ENCODE measurements at places on chromosomes 2 and 18.

DNA sequence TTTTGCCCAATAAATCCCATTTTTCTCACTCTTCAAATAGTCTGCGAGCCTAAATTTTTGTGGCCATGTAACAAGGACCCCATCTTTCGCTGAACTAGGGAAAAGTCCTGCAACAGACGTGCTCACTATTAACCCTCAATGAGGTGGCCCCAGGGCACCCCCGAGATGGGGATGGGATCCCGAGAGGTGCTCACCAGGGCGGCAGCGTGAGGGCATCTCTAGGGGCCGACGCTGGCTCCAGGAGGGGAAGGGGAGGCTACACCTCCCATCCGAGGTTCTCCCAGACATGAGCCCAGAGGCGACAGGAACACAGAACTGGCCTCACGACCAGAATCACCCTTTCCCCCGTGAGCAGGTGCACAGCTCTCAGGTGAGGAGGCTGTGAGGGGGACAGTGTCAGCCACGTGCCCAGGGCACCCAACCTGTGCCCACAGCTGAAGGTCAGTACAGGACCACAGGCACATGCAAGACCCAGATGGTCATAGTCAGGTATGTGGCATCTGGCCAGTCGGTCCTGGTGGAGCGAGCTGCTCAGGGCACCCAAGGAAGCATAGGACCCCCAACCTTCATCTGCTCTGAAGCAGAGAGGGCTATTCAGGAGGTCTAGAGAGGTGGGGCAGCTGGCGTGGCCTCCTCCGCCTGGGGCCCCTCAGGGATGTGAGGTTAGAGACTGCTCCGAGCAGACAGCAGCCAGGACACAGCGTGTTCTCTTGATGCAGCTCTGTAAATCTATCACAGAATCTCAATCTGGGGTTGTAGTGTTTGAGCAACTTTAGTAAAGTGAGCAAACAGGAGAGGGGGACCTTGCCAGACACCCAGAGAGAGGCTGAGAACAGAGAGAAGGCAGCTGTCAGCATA is 62.8 kb downstream of the PXDN start:
- DNase-seq = no peak

GRCh38 chr2:2793925-2794560 is 463.0 kb upstream of the MYT1L start:
- DNase-seq = no peak

DNA sequence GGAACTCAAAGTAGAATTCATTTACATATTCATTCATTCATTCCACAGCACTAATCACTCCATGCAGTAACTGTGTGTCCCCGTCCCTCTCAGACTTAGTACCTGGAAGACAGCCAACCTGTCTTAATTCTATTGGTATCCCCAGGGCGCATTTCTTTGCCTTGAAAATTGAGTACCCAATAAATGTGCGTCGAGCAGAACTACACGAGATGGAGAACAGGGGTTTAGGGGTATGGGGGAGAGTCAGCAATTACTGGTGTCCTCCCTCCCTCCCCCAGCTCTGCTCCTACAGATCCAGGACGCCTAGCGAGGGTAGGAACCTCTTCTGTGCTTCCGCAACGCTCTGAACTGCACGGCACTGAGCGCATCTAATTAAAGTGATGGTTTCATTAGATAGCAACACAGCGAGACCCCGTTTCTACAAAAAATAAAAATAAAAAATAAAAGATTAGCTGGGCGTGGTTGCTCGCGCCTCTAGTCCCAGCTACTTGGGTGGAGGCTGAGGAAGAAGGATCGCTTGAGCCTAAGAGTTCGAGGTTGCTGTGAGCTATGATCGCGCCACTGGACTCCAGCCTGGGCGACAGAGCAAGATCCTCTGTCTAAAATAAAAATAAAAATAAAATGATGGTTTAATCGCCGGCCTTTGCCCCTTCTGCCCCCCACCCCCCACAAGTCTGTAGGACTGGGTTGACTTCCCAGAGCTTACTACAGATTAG is 614 bp upstream of the FKBP1B start:
- no peak for DNase-seq

- DNase-seq = no peak
Observed at GRCh38 chr18:42640160-42640559, 475.3 kb downstream of the RIT2 start.

- no peak for DNase-seq
Observed at GRCh38 chr2:36486521-36487044, 111.4 kb downstream of the FEZ2 start.

GRCh38 chr2:3872451-3872850 is 169.1 kb downstream of the DCDC2C start:
- no peak for DNase-seq

DNA sequence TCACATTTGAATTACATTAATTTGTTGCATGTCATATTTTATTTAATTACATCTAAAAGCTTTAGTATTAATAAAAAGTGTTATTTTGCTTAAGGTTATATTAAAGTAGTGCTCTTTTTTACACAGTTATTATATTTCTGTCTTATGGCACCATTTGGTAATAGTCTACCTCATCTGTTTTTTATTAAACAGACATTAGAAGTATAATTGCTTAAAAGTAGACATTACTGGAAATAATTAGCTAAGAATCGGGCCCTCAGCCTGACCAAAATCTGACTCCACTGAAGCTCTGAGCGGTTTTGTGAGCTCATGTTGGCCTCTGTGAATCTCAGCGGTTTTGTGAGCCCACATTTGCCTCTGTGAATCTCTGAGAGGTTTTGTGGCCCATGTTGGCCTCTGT is 102.5 kb upstream of the SNTG2 start:
- no peak for DNase-seq

- no peak for DNase-seq
Observed at GRCh38 chr2:32652555-32653209, 24.8 kb downstream of the TTC27 start.

- no peak for DNase-seq
Observed at GRCh38 chr2:148526509-148527346, 117.8 kb upstream of the EPC2 start.

DNA sequence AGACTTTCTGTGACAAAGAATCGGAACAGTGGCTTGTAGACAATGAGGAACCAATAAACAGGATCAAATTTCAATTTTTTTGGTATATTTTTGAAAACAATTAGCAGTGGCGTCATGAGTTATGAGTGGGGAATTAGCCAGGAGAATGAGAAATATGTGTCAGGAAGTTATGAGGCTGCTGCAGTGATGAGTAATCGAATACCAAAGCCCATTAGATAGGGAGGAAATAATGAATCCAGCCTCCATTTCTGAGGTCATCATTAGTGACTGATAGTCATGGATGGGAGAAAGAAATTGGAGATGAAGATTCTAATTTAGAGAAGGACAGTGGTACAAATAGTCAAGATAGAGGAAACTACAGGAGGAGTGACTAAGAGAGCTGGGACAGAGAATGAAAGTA is 673.1 kb upstream of the VRK2 start:
- DNase-seq = no peak

- DNase-seq = no peak
Observed at GRCh38 chr2:177327009-177327408, 62.5 kb upstream of the NFE2L2 start.

GRCh38 chr2:34242763-34243123 is 643.6 kb upstream of the FAM98A start:
- no peak for DNase-seq

GRCh38 chr18:63534615-63535014 is 7.6 kb upstream of the SERPINB12 start:
- DNase-seq = no peak

- no peak for DNase-seq
Observed at GRCh38 chr2:20513946-20514345, 67.1 kb downstream of the RHOB start.

DNA sequence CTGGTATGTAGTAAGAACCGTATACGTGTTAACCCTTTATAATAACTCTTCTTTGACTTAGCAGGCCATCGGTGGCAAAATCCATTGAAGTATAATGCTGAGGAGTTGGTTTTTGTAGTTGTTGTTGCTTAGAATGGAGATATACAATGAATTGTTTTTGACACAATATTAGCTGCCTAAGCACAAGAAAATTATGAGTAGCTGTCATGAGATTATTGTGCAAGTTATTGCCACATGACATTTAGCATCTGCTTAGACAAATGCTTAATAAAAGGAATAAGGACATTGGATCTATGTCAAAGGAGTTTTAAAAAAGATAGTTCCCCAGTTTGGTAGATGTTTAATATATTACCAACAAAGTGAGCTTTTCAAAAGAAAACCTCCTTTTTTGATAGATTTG is 59.9 kb downstream of the ABCB11 start:
- no peak for DNase-seq

DNA sequence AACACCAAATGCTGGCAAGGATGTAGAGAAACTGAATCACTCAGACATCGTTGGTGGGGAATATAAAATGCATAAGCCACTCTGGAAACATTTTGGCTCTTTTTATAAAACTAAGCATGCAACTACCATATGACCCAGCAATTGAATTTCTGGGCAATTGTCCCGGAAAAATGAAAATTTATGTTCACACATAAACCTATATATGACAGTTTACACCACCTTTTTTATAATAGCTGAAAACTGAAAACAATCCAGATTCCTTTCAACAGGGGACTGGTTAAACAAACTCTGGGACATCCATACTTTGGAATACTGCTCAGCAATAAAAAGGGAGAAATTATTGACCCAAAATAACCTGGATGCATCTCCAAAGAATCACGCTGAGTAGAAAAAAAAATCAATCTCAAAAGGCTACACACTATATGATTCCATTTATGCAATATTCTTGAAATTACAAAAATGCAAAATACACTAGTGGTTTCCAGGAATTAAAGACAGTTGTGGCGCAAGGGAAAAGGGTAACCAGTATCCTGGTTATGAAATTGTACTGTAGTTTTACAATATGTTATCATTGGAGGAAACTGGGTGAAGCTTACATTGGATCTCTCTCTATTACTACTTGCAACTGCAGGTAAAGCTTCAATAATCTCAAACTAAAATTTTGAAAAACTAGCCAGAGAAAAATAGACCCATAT is 130.2 kb upstream of the PID1 start:
- no peak for DNase-seq

- no peak for DNase-seq
Observed at GRCh38 chr2:42096869-42097591, 49.2 kb downstream of the PKDCC start.

DNA sequence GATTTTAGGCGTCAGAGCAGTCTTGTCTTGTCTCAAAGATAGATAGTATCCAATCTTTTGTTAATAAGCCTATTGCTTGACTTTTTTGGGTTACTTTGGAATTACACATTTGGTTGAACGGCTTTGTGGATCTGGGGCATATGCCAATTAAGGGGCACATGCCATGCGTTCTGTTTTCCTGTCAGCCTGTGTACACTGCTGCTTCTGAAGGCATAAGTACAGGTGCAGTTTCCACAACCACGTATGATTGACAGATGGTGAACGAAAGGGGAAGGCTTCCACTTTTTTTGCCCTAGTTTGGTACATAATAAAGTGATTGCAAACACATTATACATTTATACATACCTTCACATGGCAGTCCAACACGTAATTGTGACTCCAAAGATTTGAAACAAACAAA is 102.3 kb downstream of the RAPH1 start:
- DNase-seq = no peak

GRCh38 chr18:63299837-63300745 is 19.5 kb downstream of the BCL2 start:
- DNase-seq = no peak

- no peak for DNase-seq
Observed at GRCh38 chr2:42353792-42354429, 7.1 kb downstream of the COX7A2L start.

DNA sequence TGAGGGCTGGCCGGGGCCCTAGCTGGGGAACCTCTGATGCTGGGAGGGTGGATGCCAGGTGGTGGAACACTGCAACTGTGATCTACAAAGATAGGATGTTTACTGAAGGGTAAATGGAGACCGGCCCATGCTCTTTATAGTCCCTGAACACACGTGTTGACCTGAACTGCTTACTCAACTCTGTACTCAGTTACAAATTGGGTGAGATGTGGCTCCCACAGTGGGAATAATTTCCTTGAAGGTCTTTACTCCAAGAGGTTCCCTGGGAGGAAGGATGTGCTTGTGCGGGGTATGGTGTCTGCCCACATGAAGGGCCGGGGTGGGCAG is 254.1 kb downstream of the PRKCE start:
- no peak for DNase-seq

GRCh38 chr18:36281936-36282335 is 15.6 kb upstream of the FHOD3 start:
- no peak for DNase-seq

- no peak for DNase-seq
Observed at GRCh38 chr2:53210538-53210937, 557.1 kb upstream of the CHAC2 start.

DNA sequence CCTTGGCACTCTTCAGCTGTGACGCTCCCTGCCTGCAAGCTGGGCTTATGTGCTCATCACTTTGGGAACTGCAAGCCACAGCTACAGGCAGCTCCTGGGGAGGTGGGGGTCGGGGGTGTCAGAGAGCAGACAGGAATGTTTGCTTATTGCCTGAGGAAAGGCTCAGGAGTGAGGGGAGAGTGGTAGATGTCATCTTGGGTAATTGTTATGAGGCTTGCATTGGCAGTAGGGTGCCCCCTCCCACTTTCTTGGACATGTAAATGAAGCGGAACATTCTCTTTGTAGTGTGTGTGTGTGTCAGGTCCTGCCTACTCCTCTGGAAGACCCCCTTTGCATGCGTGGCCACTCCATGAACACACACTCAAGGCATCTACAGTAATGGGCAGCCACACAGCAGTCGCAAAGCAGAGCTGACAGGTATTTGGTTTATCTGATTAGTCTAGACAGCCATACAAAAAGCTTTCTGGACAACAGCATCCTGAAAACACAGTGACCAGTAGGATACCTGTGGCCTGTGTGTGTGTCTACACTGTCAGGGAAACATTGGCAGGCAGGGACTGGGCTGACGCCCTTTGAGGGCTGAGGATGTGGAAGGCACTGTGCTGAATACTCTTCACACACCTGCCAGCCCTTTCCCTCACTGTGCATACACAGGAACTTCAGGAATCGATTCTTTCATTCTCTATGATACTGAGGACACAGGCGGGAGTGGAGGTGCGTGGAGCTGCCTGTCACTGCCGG is 17.1 kb upstream of the MC2R start:
- no peak for DNase-seq

GRCh38 chr2:241136661-241137260 is 12.5 kb downstream of the PASK start:
- DNase-seq = no peak
